Activated naive CD4-positive, alpha-beta T cell (primary cell): ENCODE measurements at places on chromosomes 13 and 19.
A peak's percentile ranks its signal among the peaks of the same experiment; 100 is the strongest.

DNA sequence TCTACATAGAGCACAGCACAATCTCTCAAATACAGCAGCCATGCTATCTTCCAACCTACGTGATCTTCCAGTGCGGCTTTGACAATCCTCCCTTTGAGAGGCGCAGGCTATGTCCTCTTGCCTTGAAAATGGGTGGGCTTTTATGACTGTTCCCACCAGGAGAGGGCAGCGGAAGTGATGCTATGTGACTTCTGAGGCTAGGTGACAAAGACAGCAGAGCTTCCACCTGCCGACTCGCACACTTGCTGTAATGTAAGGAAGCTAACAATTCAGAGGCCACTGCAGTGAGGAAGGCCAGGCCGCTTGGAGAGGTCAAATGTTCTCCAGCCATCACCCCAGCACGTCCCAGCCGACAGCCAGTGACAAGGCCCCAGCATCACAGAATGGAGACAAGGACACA lies 65.8 kb downstream of the MRPL57 start:
- DNase-seq, result no peak

DNA sequence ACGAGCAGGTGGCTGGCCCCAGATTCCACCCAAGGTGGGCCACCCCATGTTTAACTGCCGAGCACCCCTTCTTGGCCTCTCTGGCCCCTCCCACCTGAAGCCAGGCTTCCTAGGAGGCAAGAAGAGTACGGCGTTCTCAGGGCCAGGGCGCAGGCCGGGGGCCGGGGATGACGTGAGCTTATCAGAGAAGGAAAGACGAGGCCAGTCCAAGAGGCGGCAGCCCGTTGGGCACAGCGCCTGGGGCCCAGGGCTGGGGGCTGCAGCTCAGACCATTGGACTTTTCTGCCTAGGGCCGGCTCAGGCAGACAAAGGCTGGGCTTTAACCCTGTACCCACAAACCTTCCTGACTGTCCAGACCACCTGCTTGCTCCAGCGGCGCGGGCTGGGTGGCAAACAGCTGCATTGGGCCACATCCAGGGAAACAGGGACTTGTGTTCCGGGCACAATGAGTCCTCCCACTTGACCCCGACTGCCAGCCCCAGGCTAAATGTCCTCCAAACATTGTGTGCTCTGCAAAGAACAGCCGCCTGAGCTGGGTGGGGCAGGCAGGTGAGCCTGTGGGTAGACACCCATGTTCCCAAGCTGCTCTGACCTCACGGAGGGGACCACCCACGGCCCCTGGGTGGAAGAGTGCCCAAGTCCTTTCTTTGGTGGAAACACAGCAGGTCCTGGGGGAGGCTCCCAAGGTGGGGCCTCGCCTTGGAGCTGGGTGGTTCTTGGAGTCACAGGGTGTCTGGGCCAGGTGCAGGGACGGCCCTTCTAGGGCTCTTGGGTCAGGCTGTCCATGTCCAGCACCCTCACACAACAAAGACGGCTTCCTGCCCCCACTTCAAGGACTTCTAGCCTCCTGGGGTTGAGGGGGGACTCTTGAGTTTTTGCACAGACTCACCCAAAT lies 21.9 kb downstream of the COMP start:
- no peak for DNase-seq

- DNase-seq, result no peak
These were observed 37.0 kb upstream of the PCDH9 start for GRCh38 chr13:67267136-67267535.

- no peak for DNase-seq
These were observed 14.8 kb downstream of the OLFM4 start for GRCh38 chr13:53043398-53043797.

DNA sequence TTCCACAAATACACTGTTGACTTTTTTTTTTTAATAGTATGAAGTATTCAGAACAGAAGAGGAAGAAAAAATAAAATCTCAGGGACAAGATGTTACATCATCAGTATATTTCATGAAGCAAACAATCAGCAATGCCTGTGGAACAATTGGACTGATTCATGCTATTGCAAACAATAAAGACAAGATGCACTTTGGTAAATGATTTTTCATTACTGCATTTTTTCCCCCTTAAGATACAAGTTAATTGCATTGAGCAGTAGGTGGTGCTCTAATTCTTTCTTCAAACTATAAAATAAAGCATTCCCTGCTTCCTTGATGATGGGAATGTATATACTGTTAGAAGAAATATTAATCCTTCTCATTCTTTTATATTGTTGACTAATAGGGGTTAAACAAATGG lies 17.1 kb downstream of the UCHL3 start:
- no peak for DNase-seq

GRCh38 chr13:42354241-42355091 lies 82.5 kb downstream of the AKAP11 start:
- DNase-seq, result peak; percentile 7

- no peak for DNase-seq
These were observed 128.0 kb downstream of the DCT start for GRCh38 chr13:94351292-94351990.

GRCh38 chr13:69155136-69155535 lies 952.5 kb upstream of the ATXN8OS start:
- no peak for DNase-seq

DNA sequence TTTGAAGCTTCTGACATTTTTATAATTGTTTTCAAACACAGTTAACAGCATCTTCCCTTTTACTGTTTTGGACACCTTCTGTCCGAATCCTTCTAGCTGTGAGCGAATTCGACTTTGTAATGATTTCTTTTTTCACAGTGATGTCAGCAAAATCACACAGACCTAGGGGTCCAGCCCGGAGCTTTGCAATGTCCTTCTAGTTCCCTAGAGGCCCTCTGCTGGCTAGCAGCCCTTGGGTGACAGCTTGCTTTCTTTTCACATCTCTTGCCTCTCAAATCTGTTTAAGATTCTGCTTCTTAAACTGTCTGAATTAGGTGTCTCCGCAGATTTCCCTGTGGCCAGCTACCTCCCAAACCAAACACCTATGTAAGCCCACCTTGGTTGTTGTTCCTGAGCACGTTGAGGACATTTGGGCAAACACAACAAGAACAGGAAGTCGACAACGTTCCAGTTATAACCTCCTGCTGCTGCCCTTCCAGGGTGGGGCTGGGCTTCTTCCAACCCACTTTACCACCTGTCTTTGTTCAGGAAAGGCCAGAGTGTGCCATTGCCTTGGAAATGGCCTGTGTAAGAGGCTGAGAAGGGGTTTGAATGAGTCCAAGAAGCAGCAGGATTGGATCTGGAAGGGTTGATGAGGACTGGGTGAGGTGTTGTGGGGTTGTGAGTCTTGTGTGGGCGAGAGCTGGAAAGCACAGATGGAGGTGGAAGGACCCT lies 123.1 kb downstream of the ATP8A2 start:
- no peak for DNase-seq

- DNase-seq, result no peak
These were observed 654 bp downstream of the ZIC5 start for GRCh38 chr13:99970651-99971575.

DNA sequence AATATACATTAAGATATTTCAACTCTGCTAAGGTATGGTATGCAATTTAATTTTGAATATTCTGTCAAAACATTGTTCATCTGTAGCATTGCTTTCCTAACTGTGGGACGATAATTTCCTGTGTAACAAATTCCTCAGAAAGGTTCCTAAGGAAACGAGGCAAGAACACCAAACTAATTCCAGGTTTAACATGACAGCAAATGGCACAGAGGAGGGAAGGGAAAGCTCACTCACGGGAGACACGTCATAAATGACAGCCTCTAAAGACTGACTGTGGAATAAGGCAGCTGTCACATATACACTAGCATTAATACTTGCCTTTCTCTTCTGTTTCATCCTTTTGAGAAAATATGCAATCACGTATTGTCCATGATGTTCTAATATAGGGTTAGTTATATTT lies 380.6 kb downstream of the LIG4 start:
- no peak for DNase-seq

DNA sequence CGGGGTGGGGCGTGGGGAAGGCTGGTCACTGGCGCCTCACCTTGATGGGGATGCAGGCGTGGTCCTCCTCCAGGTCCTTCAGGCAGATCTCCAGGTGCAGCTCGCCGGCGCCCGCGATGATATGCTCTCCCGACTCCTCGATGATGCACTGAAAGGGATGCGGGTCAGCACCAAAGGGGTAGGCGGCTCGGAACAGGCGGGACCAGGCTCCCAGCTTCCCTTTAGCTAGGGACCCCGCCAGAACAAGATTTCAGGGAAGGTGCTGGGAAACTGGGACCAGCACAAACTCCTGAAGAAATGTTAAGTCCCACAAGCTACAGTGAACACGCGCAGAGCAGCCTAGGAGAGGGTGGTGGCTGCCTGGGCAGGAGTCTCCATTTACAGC lies 6.0 kb downstream of the EEF2 start:
- DNase-seq, result no peak

GRCh38 chr13:107730813-107731212 lies 484.5 kb downstream of the LIG4 start:
- DNase-seq, result no peak

GRCh38 chr19:12611361-12611699 lies 610 bp downstream of the ZNF791 start:
- DNase-seq, result no peak
